Panc1 (cell line): ENCODE measurements at places on chromosomes 3 and 15. TPM values are rescaled to one million over a fixed set of nuclear protein-coding genes. Genes with fewer than 3 reads are reported as not detected.

DNA sequence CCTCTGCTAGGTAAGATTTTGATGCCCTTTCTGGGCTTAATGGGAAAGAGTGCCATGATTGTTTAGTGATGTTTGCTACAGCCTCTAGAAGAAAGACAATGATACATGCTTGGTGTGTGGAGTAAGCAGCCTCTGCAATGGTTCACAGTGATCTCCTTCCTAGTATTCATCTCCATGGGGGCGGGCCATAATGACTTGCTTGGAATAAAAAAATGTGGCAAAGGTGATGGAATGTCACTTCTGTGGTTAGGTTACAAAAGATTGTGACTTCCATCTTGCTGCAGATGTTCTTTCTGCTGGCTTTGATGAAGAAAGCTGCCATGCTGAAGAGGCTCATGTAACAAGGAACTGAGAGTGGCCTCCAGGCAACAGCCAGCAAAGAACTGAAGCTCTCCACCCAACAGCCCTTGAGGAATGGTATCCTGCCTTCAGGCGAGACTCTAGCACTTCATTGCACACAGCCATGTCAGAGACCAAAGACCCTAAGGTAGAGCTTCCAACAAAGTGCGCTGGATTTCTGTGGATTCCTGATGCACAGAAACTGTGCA is 139.1 kb upstream of the LRIG1 start:
- no peak overlapping the region for H3K27ac ChIP-seq
- H3K27me3 ChIP-seq, result no peaks in the 10 kb centered on the region
- no peak for DNase-seq
- no peaks in the 10 kb centered on the region for H3K36me3 ChIP-seq
- H3K4me1 ChIP-seq, result no peaks in the 10 kb centered on the region
- no peak overlapping the region for H3K4me3 ChIP-seq

- no peaks in the 10 kb centered on the region for H3K4me1 ChIP-seq
- H3K27ac ChIP-seq, result no peak overlapping the region
- no peak overlapping the region for H3K4me3 ChIP-seq
These were observed 132.7 kb upstream of the AGBL1 start for GRCh38 chr15:85947021-85947420.

Gene SLC2A2
- 0.13 TPM for total RNA-seq

- no peaks in the 10 kb centered on the region for H3K4me1 ChIP-seq
- H3K4me3 ChIP-seq, result no peak overlapping the region
- no peaks in the 10 kb centered on the region; the same call in 1 of the 2 replicates for H3K27me3 ChIP-seq
- no peak overlapping the region for H3K27ac ChIP-seq
- H3K36me3 ChIP-seq, result no peaks in the 10 kb centered on the region
- no peak for DNase-seq
These were observed 208.4 kb downstream of the TP63 start for GRCh38 chr3:189839576-189839975.

DNA sequence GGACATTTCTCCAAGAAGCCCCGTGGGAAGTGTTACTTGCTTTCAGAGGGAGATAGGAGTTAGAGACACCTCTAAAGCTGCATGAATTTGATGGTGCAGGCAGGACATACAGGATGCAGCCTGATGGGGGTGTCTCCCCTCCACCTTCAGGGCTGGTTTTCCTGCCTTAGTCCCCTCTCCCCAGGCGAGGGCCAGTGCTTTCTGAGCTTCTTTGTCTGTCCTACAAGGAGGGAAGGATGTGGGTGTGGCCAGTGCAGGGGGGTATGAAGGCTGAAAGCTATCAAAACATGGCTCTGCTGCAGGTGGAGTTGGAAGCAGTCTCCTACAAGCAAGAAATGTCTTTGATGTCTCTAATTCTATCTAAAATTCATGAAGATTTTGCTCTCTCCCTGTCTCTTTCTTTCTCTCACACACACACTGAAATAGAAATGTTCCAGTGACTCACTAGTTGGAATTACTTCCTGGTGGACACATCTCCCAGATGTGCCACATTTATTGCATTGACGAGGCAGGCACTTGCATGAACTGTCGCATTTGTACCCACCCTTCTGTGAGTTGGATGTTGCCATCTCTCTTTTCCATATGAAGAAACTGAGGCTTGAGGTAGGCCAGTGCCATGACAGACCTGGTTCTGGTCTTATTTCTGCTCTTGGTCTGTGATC is 13.9 kb upstream of the PODXL2 start:
- peaks cover 9% of the 10 kb centered on the region for H3K36me3 ChIP-seq
- no peak overlapping the region for H3K27ac ChIP-seq
- H3K4me1 ChIP-seq, result no peaks in the 10 kb centered on the region
- H3K27me3 ChIP-seq, result no peaks in the 10 kb centered on the region

- DNase-seq, result no peak
- no peaks in the 10 kb centered on the region for H3K27me3 ChIP-seq
- no peaks in the 10 kb centered on the region for H3K36me3 ChIP-seq
- no peaks in the 10 kb centered on the region for H3K4me1 ChIP-seq
- H3K27ac ChIP-seq, result no peak overlapping the region
These were observed 31.2 kb upstream of the SRGAP3 start for GRCh38 chr3:9280451-9281219.

DNA sequence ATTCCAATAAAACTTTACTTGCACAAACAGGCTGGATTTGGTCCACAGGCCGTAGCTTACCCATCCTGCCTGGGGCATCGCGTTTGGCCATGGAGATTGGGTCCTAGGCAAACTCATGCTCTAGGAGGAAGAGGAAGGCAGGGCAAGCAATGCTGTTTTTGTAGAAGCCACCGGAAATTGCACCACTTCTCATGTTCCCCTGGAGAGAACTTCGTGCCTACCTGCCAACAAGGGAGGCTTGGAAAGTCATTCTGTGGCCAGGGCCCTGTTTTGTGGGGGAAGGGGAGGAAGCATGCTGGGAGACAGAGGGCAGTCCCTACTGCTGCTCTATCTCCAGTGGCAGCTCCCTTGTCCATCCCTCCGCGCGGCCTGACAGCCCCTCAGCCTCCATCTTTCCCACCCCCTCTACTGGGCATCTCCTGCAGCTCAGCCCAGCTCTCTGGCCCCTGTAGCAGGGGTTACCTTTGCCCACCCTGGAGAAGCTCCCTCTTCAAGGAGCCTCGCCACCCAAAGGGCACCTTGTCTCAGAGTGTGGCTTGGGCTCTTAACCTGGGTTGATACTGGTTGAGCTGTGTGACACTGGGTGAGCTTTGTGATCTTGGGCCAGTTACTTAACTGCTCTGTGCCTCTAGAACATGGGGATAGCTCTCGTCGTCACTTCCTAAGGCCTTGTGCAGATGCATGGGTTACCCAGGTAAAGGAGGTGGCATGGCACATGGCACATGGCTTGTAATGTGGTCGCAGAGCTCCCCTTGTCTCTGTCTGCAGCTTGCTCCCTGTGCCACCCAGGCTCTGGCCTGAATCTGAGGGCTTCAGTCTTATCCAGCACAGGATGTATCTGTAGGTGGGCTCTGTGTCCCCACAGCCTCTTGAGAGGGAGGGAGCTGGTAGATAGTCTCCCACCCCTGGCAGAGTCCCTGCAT is 6.1 kb downstream of the ABTB1 start:
- no peaks in the 10 kb centered on the region for H3K36me3 ChIP-seq
- DNase-seq, result no peak
- H3K4me1 ChIP-seq, result no peaks in the 10 kb centered on the region

- no peaks in the 10 kb centered on the region for H3K36me3 ChIP-seq
- peak within 1 kb of the TSS; percentile 40 for H3K4me3 ChIP-seq
- peak within 1 kb of the TSS; percentile 99 for H3K27ac ChIP-seq
- H3K27me3 ChIP-seq, result no peaks in the 10 kb centered on the region
- DNase-seq, result peak; percentile 85
These were observed at the start of gene ARL14 for GRCh38 chr3:160676547-160677303. ARL14 (plus strand) TSS chr3:160677160; CDS start chr3:160677347, 187 bp downstream.

DNA sequence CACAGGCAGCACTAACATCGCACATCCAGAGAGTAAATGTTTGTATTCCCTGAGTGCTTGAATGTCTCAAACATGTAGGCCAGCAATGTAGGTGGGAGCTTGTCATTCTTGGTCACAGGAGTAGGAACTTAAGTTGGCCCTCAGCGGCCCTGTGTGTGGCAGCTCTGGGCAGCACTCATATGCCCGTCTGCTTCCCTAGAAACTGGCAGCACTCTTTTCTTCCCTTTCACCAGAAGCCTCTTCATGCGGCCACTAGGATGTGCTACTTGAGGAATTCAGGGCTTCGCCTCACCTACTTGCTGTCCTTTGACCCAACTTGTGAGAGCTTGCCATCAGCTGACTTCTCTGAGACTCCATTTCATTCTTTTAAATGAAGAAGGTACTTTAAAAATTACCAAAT is 69.5 kb downstream of the TIPARP start:
- H3K27ac ChIP-seq, result no peak overlapping the region
- H3K36me3 ChIP-seq, result no peaks in the 10 kb centered on the region
- H3K4me1 ChIP-seq, result no peaks in the 10 kb centered on the region
- no peaks in the 10 kb centered on the region for H3K27me3 ChIP-seq
- no peak for DNase-seq
- no peak overlapping the region for H3K4me3 ChIP-seq

GRCh38 chr3:53171827-53172505 is 11.0 kb downstream of the PRKCD start:
- no peak for DNase-seq
- H3K36me3 ChIP-seq, result no peaks in the 10 kb centered on the region
- no peaks in the 10 kb centered on the region; the same call in 1 of the 2 replicates for H3K4me1 ChIP-seq

DNA sequence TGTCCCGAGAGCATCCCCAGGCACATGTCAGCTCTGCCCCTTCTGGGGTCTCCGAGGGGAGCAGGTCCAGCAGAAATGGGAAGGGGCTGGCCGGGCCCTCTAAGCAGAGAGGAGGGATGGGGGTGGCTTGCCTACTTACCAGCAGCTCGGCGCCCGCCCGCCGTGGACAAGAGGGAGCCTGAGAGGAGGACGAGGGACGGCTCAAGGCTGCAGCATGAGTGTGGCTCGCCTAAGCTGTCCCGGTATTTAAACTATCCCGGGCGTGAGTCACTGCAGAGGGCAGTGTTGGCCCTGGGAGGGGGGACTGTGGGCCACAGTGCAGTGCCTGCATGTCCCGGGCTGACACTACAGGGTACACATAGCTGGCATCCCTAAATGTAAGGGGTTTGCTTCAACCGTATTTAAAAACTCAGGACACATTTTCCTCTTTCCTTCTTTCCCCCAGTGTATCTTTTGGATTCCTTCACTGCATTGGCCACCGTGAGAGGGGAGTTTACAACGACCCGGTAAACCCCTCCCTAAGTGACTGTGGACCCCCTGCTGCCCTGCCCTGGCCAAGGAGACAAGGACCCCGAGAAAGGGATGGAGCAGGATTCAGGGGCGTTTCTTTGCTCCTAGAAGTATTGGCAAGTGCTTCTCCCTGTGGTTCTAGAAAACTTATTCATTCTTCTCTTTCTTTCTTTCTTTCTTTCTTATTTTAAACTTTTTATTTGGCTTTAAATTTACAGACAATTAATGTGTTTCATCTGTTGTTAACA is at the start of gene LRRC15:
Gene LRRC15, minus strand, starts transcription at position 222 of the 758 bp plus-strand sequence. CDS start 8,700 bp downstream, outside the sequence.
- DNase-seq, result no peak
- no peak within 1 kb of the TSS for H3K4me3 ChIP-seq
- peaks cover 11% of the 10 kb centered on the region for H3K4me1 ChIP-seq
- no peak within 1 kb of the TSS for H3K27ac ChIP-seq
- H3K36me3 ChIP-seq, result no peaks in the 10 kb centered on the region

DNA sequence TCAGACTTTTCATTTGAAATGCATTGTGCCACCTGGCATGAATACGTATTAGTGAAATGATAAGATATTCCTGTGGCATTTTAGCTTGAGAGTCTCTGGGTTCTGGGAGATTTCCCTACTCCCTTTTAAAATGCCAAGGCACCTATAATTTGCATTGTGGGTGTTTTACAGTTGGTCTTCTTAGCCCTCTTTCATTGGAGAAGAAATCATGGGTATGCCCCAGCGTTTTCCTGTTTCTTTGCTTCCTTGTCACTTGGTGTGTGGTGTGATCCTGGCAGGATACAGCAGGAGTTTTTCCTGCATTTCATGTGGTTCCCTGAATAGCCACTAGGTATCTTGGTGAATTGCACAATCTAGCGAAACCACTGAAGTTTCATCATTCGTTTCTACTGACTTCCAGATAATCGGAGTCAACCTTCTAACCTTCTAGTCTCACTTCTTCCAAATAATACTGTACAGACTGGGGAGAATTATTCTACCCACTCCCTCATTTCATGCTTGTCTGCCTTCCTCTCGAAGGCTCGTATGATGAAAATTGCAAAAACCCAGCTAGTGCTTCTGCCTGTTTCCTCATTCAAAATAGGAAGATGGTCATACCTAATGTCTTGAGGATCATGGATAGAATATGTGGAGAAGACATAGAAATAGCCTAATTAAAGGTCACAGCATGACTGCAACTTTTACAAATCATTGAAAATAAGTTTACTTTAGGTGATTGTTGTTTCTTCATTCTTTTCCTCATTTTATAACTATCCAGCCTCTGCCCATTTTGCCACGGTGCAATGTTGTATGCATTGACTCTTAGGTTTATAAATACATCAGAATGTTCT is 2.6 kb downstream of the BHLHE40 start:
- no peaks in the 10 kb centered on the region for H3K27me3 ChIP-seq
- no peak for DNase-seq
- peak overlapping the region; percentile 76 for H3K4me3 ChIP-seq
- H3K27ac ChIP-seq, result peak overlapping the region; percentile 95

- peak overlapping the region; percentile 44; the same call in 1 of the 2 replicates for H3K27ac ChIP-seq
- H3K36me3 ChIP-seq, result no peaks in the 10 kb centered on the region
- no peak for DNase-seq
These were observed 249.3 kb downstream of the XXYLT1 start for GRCh38 chr3:195021692-195022091.

DNA sequence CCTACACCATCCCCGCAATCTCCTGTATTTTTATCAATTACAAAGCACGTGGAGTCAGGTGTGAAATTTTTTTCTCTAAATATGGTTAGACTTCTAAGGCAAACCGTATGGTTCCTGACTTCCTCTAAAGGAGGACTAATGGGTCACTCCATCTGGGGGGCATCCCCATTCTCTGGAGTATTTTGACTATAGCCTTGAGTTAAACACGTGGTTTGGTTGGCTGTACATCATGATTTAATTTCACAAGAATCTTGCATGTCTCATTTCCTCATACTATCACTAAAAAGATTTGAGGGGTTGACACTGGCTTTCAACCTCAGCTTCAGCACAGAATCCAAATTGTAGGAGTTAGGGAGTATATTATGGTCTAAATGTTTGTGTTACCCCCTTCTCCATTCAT is 25.3 kb upstream of the ZNF770 start:
- no peak overlapping the region for H3K27ac ChIP-seq
- H3K4me1 ChIP-seq, result no peaks in the 10 kb centered on the region
- H3K36me3 ChIP-seq, result no peaks in the 10 kb centered on the region
- no peak for DNase-seq

DNA sequence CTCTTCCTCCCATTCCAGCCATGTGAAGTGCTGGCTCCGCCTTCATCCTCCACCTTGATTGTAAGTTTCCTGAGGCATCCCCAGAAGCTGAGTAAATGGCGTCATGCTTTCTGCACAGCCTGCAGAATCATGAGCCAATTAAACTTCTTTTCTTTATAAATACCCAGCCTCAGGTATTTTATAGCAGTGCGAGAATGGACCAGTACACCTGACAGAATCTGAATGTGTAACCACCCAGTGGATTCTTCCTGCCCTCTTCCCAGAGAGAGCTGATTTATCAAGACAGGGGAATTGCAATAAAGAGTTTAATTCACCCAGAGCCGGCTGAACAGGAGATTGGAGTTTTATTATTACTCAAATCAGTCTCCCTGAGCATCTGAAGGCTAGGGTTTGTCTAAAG is 86.6 kb downstream of the C3orf70 start:
- H3K27me3 ChIP-seq, result no peaks in the 10 kb centered on the region
- no peak overlapping the region for H3K4me3 ChIP-seq
- no peak overlapping the region for H3K27ac ChIP-seq
- no peaks in the 10 kb centered on the region for H3K4me1 ChIP-seq
- no peaks in the 10 kb centered on the region for H3K36me3 ChIP-seq

Gene ARHGEF26
- 2.0 TPM for total RNA-seq
